ENCODE measurements at places on chromosomes 3 and 15. TPM values are rescaled to one million over a fixed set of nuclear protein-coding genes. Genes with fewer than 3 reads are reported as not detected.

SLC2A2 gene
- not detected for polyA plus RNA-seq

SLC6A1 gene
- 2.7 TPM for polyA plus RNA-seq

MORF4L1 gene
- polyA plus RNA-seq = 119 TPM

GABRR3 gene
- polyA plus RNA-seq = not detected

CGGBP1 gene
- 39.4 TPM for polyA plus RNA-seq

RARRES1 gene
- 23.3 TPM for polyA plus RNA-seq

TUSC7 gene
- not detected for polyA plus RNA-seq

HTR3D gene
- polyA plus RNA-seq = not detected

PCBP4 gene
- polyA plus RNA-seq = 63.8 TPM

RTP3 gene
- polyA plus RNA-seq = not detected

SLC22A13 gene
- polyA plus RNA-seq = 0.03 TPM

PPCDC gene
- polyA plus RNA-seq = 14.6 TPM

SPINK8 gene
- polyA plus RNA-seq = not detected

MORC1 gene
- polyA plus RNA-seq = not detected

GOLGA6D gene
- polyA plus RNA-seq = not detected

TEX9 gene
- 0.29 TPM for polyA plus RNA-seq

- DNase-seq = no peak
These were observed 1.5 kb downstream of the ETFA start for GRCh38 chr15:76309601-76310330.

DNA sequence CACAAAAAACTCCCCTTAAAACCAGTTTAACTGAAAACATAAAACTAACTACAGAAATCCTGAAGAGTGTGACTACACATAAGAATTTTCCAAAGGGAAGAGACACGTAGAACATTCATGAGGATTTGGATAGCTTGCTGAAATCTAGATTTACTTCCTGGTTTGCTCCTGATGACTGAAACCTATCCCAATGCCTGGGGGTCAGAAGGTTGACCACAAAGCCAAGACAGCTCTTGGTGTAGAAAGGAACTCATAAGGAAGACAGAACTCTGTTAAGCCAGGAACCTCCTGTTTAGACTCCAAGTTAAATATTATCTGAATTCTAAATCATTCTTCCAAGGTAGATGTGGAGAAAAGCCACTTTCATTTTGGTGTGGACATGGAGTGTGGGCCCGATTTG is 92.8 kb downstream of the TFG start:
- DNase-seq = no peak

GRCh38 chr3:148992027-148992634 is 791 bp downstream of the GYG1 start:
- peak; percentile 51 for DNase-seq

- no peak for DNase-seq
These were observed 616.0 kb upstream of the TBL1XR1 start for GRCh38 chr3:177813322-177813721.

GRCh38 chr3:9213019-9213634 is 36.3 kb downstream of the SRGAP3 start:
- DNase-seq = no peak

DNA sequence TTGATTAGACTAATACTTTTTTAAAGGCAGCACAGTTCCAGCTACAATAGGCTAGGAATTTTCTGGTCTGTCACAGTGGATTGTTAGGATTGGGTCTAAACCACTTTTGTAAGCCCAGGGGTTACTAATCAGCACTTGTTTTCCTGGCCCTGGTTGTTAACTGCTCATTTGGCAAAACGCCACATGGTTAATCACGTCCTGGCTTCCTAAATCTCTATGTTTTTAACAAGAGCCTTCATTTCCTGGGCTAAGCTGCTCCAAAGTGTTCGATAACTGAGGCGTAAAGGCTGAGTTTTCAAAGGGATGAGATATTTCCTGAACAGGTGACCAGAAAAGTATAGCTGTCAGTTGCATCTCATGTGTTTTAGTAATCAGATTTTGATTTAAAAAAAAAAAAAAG is 38.9 kb upstream of the CLRN1 start:
- no peak for DNase-seq

- no peak for DNase-seq
These were observed 14.2 kb downstream of the MEIS2 start for GRCh38 chr15:37086120-37086519.

GRCh38 chr3:38534180-38534579 is 38.0 kb downstream of the EXOG start:
- no peak for DNase-seq

GRCh38 chr3:98022978-98023820 is 11.9 kb downstream of the GABRR3 start:
- DNase-seq = peak; percentile 91

GRCh38 chr15:64842986-64843561 is 1.4 kb downstream of the PLEKHO2 start:
- DNase-seq = peak; percentile 61

DNA sequence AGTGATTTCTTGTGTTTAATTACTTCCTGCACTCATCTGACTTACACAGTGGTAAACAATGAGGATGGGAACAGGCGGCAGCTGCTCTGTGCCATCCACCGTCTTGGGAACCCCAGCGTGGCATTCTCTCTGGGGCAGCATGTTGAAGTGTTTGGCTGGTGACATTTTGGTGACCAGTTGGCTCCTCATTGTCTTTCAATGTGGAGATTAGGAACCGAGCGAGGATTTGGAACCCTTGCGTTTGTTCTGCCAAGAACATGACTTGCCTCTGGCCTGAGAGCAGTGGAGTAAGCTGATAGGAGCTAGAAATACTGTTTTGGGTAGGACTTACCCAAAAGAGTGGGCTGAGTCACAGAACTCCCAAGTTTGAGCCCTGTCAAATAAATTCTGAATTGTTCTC is 88.8 kb downstream of the IGF1R start:
- DNase-seq = no peak

GRCh38 chr3:158925828-158926494 is 124.1 kb downstream of the MFSD1 start:
- no peak for DNase-seq

- no peak for DNase-seq
These were observed 275.4 kb upstream of the CTDSPL start for GRCh38 chr3:37586280-37586679.

DNA sequence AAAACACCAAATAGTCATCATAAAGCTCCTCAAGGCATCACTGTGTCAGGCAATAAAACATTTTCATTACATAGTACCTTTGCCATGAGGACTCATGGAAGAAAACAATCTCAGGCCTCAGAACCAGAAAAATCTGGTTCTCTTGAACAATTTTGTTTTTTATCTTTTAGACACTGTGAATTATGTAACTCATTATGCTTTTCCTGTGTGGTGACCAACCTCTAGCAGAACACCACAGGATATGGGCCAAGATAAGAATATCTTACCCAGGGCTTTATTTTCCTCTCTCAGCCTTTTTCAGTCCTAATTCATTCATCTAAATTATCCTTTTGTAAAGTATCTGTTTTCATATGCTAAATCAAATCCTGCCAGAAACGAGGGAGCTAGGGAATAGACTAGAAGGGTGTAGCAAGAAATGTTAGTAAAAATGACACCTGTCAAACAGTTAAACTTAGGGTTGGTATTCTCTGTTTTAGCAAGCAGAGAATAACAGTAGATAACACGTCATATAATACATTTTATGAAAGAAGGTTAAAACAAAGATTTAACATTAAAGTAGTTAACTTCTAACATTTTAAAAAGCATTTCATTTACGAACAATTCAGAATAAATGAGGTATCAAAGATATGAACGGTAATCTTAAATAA is 111.1 kb downstream of the FBXL22 start:
- no peak for DNase-seq

- no peak for DNase-seq
These were observed 6.1 kb upstream of the JMJD7 start for GRCh38 chr15:41821831-41822230.

- DNase-seq = no peak
These were observed 139.3 kb upstream of the PEX5L start for GRCh38 chr3:180176059-180176458.

DNA sequence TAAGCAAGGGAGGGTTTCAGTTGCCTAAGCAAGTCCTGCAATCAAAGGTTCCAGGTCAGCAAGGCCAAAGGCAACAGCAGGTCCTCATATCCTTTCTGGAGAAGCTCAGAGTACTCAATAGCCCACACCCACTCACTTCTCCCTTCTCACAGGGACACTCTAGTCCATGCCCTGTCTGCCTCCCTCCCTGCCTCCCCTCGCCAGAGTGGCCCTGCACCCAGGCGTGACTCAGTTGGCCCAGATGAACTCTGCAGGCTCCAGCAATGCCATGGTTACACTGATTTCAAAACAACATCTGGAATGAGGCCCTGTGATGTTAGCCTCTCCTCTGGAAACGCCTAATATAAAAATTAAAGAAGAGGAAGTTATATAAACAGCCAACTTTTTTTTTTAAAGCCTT is 32.9 kb downstream of the IL16 start:
- peak; percentile 55 for DNase-seq

DNA sequence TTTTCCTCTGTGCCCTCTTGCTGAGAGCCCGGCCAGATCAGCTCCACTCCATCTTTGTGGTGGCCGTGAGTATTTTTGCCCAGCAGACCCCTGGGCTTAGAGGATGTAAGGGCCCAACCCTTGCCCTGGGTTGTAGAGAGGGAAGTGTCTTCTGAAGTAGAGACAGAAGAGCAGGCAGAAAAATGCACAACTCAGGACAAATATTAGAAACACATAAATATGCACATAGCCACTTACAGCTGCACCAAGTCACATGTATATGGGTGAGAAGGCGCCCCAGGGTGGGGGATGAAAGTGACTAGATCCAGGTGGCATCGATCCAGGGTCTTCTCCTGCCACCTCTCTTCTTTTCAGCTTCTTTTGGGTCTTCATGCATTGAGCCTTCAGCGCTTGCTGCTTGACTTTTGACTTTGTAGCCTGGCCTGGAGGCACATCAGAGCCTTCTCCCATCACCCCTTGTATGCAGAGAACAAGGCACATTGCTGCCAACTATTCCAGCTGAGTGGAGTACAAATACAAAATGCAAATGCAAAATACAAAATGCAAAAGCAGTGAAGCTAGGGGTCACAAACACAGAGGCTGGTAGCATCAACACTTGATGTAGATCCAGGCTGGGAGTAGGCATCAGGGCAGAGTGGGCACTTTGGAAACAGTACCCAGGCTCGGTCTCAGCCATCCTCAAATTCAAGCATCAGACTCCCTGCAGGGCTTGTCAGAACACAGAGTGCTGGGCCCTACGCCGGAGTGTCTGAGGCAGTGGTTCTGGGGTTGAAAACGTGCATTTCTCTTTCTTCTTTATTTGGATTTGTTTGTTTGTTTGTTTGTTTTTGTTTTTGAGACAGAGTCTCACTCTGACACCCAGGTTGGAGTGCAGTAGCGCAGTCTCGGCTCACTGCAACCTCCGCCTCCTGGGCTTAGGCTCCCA is 133.0 kb downstream of the ASB7 start:
- DNase-seq = no peak

DNA sequence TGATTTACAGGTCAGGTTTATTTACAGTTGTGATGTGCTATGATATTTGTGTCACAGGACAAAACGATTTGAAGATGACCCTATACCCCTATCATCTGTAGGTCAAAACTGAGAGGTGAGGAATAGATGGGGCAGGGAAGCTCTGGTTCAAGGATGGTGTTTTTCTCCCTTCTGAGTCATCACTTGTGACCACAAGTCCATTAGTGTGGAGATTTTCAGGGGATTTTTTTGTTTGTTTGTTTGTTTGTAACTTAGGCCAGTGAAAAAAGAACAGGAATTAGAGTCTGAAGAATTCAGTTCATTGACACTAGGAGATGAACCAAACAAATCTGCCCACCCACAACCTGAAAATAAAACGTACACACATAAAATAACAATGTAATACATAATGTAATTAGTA is 62.7 kb upstream of the FAM98B start:
- no peak for DNase-seq

DNA sequence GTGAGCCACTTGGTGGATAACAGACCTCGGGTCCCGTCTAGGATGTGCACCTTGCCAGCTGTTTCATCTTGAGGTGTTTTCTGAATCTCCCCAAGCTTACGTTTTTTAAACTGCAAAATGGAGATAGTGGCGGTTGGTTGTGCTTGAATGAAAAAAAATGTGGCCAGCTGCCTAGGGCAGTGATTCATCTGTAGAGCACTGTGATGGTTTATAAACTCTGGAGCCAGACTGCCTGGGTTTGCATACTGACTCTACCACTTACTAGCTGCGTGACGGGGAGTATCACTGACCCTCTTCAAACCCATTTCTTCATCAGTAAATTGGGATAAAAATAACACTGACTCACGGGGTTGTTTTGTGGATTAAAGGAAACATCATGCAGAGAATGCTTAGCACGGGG is 159.1 kb downstream of the CHL1 start:
- DNase-seq = no peak

- DNase-seq = no peak
These were observed 261.7 kb downstream of the ULK4 start for GRCh38 chr3:41700155-41700554.

- no peak for DNase-seq
These were observed 594.3 kb downstream of the MAGI1 start for GRCh38 chr3:65444447-65444815.

DNA sequence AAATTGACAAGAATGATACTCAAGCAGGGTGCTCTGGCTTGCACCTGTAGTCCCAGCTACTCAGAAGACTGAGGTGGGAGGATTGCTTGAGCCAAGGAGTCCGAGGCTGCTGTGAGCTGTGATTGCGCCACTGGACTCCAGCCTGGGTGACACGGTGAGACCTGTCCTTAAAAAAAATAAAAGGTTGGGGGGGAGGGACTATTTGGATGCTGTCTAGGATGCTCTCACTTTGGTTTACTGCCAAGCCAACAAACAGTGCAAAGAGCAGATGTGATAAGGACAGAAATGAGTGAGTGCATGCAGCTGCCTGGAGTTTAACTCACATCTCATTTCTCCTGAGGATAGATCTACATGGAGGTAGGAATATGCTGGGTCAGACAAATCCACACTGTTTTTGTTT is 130.0 kb downstream of the FRMD4B start:
- DNase-seq = no peak

DNA sequence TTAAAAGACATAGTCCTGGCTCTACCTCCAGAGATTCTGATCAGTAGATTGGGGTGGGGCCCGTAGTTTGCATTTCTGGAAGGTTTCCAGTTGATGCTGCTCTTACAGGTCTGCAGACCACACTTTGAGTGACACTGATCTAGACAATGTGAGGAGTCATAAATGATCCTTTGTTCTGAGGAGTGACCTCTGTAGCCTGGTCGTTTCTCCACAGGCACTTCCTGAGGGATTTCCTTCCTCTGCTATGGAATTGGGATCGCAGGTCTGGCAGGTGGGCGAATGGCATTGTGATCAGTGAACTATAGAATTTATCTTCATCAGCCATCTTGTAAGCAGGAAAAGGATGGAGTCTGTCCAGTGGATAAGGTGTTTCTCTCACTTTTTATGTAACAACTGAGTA is 5.5 kb downstream of the GFM1 start:
- no peak for DNase-seq

DNA sequence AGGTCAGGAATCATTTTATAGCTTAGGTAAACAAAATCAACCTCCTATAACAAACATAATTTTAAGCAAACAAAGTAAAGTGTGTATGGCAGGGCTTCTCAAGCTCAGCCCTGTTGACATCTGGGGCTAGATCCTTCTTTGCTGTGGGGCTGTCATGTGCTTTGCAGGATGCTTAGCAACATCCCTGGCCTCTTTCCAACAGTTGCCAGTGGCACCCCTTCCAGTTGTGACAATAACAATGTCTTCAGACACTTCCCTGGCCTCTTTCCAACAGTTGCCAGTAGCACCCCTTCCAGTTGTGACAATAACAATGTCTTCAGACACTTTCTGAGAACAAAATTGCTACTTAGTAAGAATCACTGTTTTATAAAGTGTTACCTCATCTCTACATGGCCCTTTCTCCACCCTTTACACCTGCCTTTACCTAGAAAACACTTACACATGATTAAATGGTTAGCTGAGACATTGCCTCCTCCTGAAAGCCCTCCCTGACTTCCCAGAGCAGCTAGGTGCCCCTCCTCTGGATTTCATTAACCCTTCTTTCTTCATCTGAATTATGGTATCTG is 194.0 kb upstream of the LMCD1 start:
- no peak for DNase-seq
